ENCODE measurements at places on chromosomes 1 and 21.

GRCh38 chr1:97610748-97611147, 310.1 kb downstream of the DPYD start:
- no peak for DNase-seq

GRCh38 chr1:57048856-57049255, 83.0 kb upstream of the C8B start:
- DNase-seq: no peak

GRCh38 chr1:173266841-173267240, 59.7 kb upstream of the TNFSF4 start:
- no peak for DNase-seq

- peak; percentile 35 for DNase-seq
Measured at GRCh38 chr1:105793536-105794146, 1262.8 kb upstream of the PRMT6 start.

GRCh38 chr1:39165049-39165448, 39.4 kb upstream of the MACF1 start:
- no peak for DNase-seq

DNA sequence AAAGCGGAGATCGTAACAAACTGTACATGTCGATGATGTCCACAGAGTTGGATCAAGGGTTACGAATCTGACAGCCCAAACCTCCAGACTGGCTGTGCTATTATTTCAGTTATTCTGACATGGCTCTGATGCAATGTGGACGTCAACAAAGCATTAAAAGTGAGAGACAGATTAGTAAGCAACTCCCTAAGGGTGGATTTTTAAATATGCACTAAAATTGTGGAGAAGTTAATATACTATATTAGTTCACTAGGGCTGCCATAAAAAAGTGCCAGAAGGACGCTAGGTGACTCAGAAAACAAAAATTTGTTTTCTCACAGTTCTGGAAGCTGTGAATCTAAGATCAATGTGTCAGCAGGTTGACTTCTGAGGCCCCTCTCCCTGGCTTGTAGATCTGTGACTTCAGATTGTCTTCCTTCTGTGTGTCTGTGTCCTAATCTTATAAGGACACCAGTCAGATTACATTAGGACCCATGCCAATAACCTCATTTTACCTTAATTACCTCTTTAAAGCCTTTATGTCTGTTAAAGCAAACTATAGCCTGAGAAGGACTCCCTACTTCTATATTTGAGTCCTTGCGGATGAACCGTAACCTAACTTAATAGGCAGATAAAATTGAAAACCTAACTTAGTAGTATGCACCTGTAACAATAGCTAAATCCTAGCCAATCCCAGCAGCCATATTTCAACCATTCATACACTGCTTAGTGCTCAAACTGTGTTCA, 66.0 kb upstream of the BACH1 start:
- no peak for DNase-seq

- DNase-seq: peak; percentile 58
Measured at GRCh38 chr21:36059823-36060158, 535 bp downstream of the SETD4 start.

GRCh38 chr1:160429125-160429561, 28.8 kb downstream of the VANGL2 start:
- peak; percentile 69 for DNase-seq

DNA sequence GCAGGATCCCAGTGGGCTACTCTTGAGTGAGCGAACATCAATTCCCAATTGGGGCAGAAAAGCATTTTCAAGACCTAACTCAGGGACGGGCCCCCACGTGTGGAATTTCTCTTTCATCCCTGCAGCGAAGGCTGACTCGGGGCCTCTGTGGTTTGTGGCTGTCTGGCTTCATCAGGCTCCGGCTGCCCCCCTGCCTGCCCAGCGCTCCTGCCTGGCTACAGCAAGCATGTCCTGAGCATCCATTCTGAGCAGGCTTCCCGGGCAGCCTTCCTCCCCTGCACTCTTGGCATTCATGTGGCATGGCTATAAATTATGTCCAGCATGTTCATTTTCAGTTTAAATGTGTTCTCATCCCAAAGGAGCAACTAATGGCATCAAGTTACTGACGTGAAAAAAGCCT, 588.1 kb downstream of the KIF26B start:
- no peak for DNase-seq

GRCh38 chr1:247118946-247119446, 14.8 kb upstream of the ZNF669 start:
- no peak for DNase-seq

- DNase-seq: no peak
Measured at GRCh38 chr1:70866542-70867264, 180.9 kb downstream of the PTGER3 start.

DNA sequence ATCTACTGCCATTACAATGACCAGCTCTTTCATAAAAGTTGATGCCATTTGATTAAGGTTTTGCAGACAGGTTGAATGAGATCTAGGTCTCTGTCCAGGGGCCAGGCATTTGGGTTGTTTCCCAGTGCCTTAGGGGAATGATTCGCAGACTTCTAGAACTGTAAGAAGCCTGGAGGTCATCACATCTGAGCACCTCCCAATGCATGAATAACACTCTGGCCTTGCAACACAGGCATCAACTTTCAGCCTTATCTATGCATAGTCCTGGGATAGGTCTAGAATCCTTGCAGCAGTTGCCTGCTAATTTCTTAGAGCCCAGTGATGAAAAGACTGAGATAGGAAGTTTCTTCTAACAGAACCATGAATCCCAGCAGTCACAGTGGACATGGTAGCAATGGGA, 44.8 kb upstream of the KCND3 start:
- DNase-seq: no peak

- DNase-seq: no peak
Measured at GRCh38 chr1:46960250-46960649, 19.0 kb upstream of the CYP4A11 start.

- DNase-seq: no peak
Measured at GRCh38 chr1:247056071-247056470, 22.5 kb downstream of the ZNF670 start.

DNA sequence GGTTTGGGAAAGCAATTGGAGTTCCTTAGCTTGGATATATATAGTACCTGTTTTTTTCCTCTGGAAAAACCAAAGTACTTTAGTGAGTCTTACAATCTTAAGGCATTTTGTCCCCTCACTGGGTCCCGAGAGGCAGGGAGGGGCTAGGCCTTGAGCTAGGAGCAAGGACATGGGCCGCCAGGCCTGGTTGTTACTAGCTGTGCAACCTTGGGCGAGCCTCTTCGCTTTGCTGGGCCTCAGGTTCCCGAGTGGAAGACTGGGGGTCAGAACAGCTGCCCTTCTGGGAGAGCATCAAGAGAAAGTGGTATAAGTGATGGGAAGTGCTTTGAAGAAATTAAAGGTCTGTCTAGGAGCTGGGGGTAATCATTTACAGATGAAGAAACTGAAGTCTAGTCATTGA, 553.2 kb downstream of the KIF26B start:
- DNase-seq: no peak

GRCh38 chr1:237677979-237678378, 212.7 kb downstream of the ZP4 start:
- no peak for DNase-seq

DNA sequence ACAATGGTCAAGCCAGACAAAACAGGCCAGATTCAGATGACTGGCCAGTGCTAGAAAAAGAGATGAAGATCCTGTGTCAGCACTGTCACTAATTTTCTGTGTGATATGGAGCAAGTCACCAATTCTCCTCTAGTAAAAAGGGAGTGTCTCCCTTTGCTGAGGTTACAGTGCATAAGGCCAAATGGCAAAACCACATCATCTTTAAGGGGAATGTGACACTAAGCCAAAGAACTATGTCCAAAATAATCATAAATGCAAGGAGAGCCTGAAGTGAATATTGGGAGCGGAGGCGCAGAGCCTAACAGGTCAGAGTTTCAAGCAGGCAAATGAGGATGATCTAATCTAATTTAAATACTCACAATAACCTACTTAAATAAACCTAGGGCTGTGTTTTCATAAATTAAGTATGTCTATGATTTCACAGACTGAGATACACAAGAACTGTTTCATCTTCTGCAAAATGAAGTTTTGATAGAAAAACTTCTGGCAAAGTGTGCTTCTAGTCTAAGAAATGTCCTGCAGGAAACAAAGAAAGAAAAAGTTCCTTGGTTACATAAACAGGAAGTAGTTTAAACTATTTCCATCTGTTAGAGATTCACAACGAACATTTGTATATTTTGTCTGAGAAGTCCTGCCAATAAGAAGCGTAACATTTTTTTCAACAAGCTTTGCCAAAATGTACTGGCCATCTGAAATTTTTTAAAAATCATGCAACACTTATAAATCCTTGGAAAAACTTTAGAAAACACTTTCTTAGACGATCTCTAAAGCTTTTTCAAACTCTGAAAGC, 290.2 kb downstream of the LRRC40 start:
- DNase-seq: no peak

DNA sequence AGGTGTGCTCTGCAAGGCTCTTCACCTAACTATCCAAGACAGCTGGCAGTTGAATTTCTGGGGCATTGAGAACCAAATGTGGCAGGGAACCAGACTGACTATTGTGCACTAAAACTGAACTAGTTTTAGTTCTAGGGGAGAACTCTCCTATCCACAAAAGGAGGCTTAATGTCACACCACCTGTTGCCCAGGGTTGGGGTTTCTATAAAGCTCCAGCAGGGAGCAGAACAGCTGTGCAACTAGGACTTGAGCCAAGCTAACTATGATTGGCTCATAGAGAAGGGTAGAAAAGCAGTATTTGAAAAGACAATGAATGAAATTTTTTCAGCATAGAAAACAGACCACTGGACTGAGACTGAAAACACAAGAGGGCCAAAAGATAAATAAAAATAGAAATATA, 53.3 kb upstream of the FGGY start:
- DNase-seq: no peak

DNA sequence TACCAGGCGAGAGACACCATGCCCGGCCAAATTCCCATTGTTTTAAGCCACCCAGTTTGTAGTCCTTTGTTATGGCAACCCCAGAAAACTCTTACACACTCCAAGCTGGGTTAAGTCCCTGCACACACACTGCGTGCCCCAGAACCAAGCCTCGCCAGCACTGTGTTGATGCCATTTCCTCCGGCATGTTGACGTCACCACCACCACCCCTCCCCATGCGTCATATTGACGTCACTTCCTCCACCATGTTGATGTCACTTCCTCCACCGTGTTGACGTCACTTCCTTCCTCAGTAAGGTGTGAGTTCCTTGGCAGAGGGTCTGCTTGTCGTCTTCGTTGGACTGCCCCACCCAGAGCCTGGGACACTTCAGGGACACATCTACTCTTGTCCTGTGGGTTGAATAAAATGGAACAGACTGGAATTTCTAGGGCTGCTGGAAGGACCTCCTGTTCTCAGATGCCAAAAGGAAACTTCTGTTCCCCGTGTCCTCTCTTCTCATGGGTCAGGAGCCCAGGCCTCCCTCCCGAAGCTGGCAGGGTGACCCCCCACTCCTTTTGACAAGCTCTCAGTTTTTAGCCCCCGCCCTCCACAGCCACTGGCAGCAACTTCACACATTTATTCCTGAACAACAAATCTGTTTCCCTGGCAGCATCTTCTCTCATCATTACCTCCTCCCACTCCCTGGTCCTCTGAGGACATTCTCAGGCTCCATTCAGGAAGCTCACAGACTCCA, 643.3 kb downstream of the NPHP4 start:
- no peak for DNase-seq

GRCh38 chr1:13842497-13842896, 142.5 kb downstream of the PRDM2 start:
- no peak for DNase-seq

- peak; percentile 65 for DNase-seq
Measured at GRCh38 chr1:184974056-184974836, at the start of gene NIBAN1. NIBAN1 (minus strand) TSS chr1:184974508; CDS start chr1:184974356, 152 bp downstream.

GRCh38 chr1:3698660-3699408, 46.5 kb downstream of the TP73 start:
- DNase-seq: no peak

DNA sequence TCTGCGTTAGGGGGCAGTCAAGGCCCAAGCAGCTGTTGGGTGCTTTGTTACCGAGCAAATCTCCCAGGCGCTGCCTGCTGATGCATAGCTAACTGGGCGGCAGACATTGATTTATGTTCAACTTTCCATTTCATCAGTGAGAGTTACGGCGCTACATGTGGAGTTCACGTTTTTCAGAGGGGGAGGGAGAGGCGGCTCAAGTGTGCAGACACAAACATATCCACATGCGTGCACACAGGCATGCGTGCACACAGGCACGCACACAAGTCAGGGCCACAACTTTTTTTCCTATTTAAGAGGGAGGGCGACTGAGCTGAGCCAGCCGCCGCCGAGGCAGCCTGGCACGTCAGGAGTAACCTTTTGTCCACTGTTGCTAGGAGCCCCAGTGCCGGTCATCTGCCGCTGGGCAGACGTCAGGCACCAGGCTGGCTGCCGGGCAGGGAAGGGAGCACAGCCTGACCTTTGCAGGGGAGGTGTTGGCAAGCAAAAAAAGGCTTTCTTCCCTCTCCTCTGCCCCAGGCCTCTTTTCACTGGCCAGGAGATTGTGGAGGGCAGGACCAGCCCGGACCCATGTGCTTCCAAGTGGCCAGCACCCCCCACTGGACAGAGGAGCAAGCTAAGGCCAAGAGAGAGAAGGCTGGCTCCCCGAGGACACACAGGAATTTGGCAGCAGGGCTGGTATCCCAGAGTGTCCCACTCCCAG, 73.3 kb downstream of the MRPL37 start:
- peak; percentile 48 for DNase-seq

DNA sequence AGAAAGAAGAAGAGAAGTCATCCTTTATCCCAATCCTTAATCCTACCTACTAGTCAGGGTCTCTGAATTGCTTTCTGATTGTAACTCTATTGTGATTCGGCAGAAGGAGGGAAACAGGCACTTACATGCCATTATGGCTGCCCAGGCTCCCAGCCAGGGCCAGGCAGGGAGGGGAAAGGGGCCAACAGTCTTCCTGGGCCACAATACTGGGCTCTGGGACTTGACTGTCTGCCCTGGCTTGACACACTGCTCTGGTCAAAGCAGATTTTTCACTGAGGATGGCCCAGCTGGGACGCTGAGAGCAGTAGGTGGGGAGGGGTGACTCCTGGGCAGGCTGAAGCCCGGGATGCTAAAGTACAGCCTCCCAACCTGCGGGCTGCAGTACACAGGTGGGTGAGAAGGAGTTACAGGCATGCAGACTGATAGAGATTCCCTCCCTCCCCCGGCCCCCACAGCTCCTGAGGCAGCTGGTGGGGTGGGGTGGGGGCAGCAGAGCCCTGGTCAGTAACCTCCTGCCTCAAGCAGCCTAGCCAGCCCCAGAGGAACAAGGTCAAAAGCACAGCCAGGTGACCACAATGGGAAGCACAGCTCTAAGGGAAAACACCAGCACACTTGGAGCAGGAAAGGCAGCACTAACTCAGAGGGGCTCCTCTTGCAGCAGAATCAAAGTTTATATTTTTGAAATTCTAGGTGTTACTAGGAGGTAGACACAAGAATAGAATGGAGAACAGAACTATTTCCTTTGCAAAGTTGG, 25.3 kb downstream of the KCND3 start:
- no peak for DNase-seq

- DNase-seq: no peak
Measured at GRCh38 chr1:56968878-56969495, 3.2 kb upstream of the C8B start.

GRCh38 chr1:99577313-99577712, 68.6 kb upstream of the PALMD start:
- DNase-seq: no peak

GRCh38 chr1:77056525-77056924, 162.7 kb downstream of the PIGK start:
- DNase-seq: no peak

GRCh38 chr1:53369761-53370160, 41.9 kb upstream of the LRP8 start:
- DNase-seq: no peak

Data from colonic mucosa (tissue), 4 donors.